ENCODE measurements at places on chromosomes 11 and 22. TPM values are rescaled to one million over a fixed set of nuclear protein-coding genes. Genes with fewer than 3 reads are reported as not detected.

ST13 gene
- total RNA-seq, result 181 TPM

RAB39A gene
- total RNA-seq, result not detected

FJX1 gene
- total RNA-seq, result 13.9 TPM

APOL1 gene
- total RNA-seq, result 58.3 TPM

All from bladder microvascular endothelial cell (primary cell).